ENCODE measurements at places on chromosomes 16 and 17.

GRCh38 chr17:4536742-4537411, 18.3 kb downstream of the MYBBP1A start:
- DNase-seq = peak; percentile 34

DNA sequence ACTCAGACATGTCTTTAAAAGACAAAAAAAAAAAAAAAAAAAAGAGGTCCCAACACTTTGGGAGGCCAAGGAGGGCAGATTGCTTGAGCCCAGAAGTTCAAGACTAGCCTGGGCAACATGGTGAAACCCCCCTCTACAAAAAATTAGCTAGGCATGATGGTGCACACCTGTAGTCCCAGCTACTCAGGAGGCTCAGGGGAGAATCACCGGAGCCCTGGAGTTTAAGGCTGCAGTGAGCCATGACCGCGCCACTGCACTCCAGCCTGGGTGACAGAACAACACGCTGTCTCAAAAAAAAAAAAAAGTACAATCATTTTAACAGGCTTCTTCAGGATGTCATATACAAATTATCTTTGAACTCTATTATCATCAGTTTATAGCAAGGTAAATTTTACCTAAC, 22.0 kb downstream of the C16orf87 start:
- DNase-seq = no peak

DNA sequence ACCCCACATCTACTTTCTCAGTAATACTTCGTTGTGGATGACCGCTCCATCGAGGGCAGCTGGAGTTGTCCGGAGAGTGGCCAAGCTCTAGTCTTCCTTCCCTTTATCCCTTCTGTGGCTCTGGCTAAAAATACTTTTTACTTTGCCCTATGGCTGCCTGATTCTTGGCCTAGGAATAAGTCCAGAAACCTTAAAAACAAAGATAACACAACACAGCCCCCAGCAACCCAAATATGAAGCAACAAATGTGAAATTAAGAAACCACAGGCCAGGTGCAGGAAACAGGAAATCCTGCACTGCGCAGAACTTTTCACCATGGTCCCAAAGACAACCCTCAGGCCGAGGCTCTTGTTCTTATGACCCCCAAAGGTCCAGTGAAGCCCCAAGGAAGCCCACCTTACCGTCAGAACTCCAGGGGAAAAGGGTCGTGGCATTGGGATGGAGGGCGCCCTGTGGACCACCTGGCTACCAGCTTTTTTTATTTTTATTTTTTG, 26.0 kb downstream of the TK2 start:
- DNase-seq = no peak

DNA sequence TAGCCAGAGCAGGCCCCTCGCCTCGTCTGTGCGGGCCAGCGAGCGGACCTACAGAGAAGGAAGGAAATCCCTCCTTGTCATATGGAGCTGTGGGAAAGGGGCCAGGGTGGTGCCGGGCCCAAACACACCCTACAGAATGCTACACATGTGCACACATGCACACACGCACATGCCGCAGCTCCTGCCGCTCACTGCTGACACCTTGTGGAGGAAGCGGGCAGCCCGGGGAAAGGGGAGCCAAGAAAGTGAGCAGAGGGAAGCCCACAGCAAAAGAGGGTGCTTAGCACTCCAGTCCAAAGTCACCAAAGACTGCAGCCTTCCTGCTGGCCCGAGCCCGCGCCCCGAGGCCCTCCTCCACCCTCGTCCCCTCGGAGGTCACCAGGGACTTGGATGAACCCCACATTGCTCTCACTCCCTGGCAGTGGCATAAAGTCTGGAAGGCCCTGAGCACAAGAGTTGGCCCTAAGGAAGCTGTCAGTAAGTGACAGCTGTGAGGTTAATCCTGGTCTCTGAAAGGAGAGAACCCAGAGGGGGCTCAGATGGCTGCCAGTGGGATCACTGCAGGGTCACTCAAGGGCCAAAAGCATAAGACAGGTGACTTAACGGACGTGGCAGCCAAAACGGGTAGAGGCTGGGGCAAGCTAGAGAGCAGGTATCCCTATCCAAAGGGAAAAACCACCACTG, 68.2 kb downstream of the MYO18A start:
- peak; percentile 63 for DNase-seq

DNA sequence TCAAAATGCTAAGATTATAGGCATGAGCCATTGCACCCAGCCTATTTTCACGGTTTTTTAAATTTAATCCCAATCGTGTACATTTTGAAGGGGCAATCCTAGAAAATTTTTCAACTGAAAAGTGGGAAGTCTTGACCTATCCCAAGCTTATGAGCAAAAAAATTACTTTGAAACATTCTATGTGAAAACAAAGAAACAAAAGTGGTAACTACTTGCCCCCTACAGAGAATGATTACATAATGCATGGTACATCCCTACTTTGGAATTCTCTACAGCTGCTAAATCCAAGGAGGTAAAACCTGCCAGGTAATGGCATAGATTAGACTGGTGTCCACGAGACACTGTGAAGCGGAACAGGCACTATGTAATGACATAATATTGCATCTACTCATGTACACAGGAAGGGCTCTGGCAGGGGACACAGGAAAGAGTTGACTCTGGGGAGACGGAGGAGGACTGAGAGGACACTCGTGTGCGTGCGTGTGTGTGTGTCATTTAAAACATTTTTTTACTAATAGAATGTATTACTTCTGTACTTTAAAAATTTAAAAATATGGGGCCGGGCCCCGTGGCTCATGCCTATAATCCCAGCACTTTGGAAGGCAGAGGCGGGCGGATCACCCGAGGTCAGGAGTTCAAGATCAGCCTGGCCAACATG, 15.7 kb downstream of the ASGR2 start:
- no peak for DNase-seq

DNA sequence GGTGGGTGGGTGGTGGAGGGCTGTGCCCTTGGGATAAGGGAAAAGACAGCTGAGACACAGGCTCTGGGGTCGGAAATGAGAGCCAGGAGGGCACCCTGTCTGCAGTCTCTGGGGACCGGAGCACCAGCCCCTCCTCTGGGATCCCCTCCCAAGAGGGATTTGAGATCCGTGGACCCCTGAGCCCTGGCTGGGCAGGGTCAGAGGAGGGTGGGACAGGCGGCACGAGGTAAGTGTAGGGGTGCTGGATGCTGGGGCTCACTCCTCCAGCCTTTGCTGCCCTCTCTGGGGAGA, 425 bp downstream of the SGSH start:
- DNase-seq = no peak

- no peak for DNase-seq
Observed at GRCh38 chr17:20173091-20173490, 163.9 kb downstream of the SPECC1 start.

DNA sequence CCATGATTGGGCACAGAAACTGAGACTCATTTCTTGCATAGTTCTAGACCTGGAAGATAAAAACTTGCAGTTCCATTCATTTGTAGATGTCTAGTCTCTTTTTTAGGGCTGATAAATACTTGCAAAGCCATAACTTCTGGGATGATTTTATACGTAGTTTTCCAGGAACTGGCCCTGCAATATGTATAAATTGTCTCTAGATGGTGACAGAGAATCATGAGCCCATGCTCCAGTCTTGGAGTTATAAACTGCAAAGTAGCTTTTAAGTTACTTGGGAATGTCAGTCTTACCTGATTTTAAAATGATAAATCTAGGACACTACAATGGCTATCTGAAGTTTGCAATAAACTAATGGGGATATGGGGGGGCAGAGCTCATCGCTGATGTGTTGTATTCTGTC, 3.0 kb upstream of the ADAMTS18 start:
- DNase-seq = peak; percentile 46

DNA sequence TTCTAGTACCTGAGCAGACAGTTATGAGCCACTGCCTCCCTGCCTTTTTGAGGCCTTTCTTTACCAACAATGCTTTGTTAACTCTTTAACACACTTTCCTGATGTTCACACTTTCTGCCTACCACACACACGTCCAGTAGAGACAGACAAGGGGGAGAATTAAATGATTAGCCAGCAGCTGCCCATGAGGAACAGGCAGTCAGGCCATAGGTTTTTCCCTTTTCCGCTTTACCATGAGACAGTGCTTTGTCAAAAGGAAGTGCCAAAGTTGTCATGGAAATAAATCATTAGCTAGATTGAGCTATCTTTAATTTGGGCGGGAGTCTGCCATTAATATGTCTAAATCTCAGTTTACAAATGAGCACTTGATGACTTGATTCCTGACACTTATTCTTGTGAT, 102.1 kb downstream of the PITPNC1 start:
- no peak for DNase-seq

DNA sequence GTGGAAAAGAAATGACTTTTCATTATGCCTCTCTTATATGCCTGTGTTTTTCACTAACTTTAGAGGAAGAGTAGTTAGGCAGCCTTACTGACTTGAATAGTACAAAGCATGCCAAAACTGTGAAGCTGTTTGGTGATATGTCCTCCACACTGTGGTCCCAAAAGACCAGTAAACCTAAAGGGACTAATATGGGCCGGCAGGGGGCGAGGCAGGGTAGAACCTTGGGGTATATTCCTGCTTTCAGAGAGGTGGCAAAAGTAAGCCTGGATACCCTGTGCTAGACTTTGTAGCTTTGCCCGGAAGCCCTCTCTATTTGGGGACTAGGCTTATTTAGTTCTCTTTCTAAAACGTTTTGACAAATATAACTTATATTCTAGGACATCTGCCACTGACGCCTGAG, 36.5 kb upstream of the VWA3A start:
- peak; percentile 60 for DNase-seq

DNA sequence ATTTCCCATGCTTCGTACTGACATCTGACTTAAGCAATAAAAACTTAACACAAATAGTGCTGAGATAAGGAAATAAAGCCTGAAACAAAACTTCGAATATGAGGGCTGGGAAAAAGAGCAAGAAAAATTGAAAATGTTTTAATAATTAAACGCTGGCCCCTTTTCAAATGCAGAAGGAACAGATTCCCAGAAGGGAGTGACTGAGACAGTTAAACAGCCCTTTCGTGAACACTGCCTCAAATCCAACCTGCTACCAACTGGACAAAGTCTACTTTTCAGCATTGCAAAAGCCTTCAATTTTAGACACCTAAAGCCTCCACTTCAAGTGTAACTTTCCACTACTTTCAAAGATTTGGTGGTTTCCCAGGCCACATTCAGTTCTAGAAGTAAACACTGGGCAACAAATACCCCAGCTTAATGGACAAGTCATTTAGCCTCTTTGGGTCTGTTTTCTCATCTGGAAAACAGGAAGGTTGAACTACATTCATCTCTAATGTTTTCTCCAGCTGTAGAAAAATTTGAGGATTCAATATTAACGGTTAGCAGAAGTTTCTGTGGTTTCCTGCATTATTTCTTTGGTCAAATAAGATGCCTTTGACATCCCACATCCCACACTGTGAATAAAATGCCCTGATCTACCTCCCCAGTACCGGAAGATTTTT, 11.8 kb downstream of the RFFL start:
- no peak for DNase-seq

GRCh38 chr16:88772871-88773811, 11.9 kb downstream of the PIEZO1 start:
- DNase-seq = peak; percentile 49

- peak; percentile 48 for DNase-seq
Observed at GRCh38 chr17:29243792-29244191, 2.9 kb upstream of the CRYBA1 start.

- no peak for DNase-seq
Observed at GRCh38 chr17:73105431-73105830, 12.9 kb upstream of the SLC39A11 start.

DNA sequence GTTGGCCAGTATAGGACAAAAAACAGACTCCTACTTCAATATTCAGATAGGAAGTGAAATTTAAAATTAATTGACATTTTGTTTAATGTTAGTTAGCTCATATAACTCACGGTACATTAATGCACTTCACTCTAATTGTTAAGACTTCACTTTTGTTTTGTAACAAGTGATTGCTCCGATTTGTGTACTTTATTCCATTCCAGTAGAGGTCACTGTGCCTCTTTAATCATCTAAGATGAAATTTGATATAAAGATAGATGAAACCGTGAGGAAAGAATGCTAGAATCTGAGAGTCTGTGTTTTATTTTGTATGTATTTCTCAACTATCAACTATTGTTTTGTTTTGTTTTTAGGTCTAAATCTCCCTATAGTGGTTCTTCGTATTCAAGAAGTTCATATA, 29.0 kb downstream of the RBBP6 start:
- no peak for DNase-seq

- no peak for DNase-seq
Observed at GRCh38 chr17:38890410-38890746, 20.5 kb downstream of the LASP1 start.

- peak; percentile 64 for DNase-seq
Observed at GRCh38 chr16:4358831-4359561, 7.9 kb upstream of the PAM16 start.
